ENCODE measurements at places on chromosomes 6 and 20. TPM values are rescaled to one million over a fixed set of nuclear protein-coding genes. Genes with fewer than 3 reads are reported as not detected.
A peak's percentile ranks its signal among the peaks of the same experiment; 100 is the strongest.

GRCh38 chr6:29826271-29826670 is 1.4 kb upstream of the HLA-G start:
- no peak for DNase-seq

DNA sequence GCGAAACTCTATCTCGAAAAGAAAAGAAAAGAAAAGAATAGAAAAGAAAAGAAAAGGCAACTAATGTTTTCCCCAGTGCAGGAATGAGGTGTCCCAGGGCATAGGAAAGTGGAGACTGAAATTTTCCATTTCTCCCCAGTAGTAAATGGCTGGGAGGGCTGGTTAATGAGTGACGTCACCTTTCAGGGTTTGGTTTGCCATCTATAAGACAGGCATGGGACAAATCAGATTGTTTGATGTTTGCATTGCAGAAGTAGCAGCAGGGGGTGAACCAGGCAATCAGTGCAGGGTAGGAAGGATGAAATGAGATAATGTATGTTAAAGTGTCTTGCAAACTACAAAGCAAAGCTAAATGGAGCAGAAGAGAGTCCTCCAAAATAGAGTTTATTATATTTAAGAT is 533.4 kb downstream of the PKHD1 start:
- no peak for DNase-seq

GRCh38 chr20:43901296-43901695 is 13.4 kb upstream of the TOX2 start:
- DNase-seq, result no peak

GRCh38 chr6:100339574-100340255 is 125.0 kb downstream of the SIM1 start:
- no peak for DNase-seq

GRCh38 chr20:35547329-35547728 is 5.5 kb downstream of the ERGIC3 start:
- no peak for DNase-seq

DNA sequence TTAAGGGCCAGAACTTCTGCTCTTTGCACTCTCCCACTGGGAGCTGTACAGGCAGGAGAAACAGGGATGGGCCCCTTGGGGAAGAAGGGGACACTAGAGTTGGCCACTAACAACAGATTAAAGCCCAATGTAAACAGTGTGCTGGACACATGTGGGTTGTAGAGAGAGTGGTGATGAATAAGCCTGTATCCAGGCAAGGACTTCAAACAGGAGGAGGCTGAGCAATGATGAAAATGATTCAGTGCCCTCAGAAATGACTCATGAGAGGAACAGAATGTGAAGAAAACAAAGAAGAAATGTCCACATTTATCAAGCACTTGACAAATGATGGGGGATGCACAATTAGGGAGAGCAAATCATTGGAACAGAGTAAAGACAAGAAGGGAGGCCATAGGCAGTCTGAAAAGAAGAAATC is 242.3 kb downstream of the TBX18 start:
- DNase-seq, result peak; percentile 67

GRCh38 chr6:137931849-137932465 is 64.9 kb downstream of the TNFAIP3 start:
- no peak for DNase-seq

DNA sequence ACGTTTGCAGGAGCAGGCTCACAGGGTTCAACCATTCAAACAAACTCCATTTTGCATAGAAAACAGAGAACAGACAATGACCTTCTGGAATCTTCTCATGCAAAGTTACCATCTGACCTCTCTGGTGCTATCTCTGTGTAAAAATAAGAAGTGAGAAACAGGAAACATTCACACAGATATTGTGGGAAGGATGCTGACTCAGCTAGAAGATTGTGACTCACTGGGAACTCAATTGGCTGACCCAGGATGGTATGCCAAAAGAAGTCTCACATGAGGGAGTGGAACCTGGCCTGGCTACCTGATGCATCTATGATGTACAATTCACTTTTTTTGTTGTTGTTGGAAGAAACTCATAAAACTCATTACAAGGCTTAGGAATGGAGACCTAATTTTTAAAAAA is 61.1 kb upstream of the TBX18 start:
- no peak for DNase-seq

- DNase-seq, result no peak
These were observed 51.6 kb downstream of the CDH4 start for GRCh38 chr20:61303675-61304074.

GRCh38 chr6:84193114-84193708 is 34.2 kb downstream of the CEP162 start:
- no peak for DNase-seq

FAM184A gene
- polyA plus RNA-seq, result 14.8 TPM

DNA sequence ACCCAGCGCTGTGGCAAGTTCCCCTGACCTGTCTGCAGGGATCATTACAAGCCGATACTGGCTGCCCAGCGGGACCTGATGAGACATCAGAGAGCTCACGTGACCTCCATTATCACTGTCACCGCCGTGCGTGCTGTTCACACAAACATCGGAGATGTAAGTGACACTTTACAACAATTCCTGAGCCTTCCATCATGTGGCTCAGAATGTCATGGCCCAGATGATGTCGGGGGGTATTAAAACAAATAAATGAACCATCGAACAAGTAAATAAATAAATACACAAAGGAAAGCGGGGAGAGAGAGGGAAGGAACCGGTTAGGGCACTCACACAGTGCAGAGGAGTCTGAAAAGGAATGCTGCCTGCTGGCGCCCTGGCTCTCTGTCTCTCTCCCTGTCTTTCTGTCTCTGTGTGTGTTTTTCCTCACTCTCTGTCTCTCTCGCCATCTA is 195.1 kb downstream of the BMP7 start:
- no peak for DNase-seq

DNA sequence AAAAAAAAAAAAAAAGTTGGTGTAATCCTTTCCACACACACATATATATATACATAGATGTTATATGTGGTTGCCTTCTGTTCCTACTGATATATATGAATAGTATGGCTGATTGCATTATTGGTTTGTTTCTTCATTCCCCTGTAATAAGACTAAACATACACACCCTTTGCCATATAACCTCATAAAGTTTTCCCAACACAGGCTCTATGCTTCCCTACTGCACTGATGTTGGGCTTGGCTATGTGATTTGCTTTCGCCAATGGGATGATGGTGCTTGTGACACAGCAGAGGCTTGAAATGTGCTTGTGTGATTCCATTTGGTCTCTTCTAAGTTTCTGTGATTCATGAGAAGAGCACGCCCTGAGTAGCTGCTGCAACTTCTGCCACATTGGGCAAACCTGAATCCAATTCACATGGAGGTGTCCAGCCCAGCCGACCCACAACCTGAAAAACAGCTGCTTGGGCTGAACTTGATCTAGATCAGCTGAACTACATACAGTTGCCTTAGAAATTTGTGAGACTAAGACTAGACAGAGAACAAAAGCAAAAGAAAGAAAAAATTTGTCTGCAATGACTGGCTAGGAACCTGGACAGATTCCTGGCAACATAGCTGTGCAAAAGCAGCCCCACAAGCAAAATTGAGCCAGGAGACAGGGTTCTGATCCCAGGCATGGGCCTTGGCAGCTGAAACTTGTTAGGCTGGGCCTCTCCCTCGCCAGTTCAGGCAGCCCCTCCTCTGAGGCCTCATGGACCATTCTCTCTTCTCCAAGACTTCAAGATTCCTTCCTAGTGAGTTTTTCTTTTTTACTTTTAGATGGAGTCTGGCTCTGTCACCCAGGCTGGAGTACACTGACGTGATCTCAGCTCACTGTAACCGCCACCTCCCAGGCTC is 13.4 kb upstream of the TBC1D20 start:
- DNase-seq, result no peak

GRCh38 chr20:16314320-16314719 is 258.9 kb downstream of the KIF16B start:
- DNase-seq, result no peak

FOXA2 gene
- not detected for polyA plus RNA-seq

GRCh38 chr6:55676736-55677135 is 97.7 kb upstream of the HMGCLL1 start:
- DNase-seq, result no peak

GRCh38 chr20:47220161-47220582 is 136.3 kb downstream of the ZMYND8 start:
- DNase-seq, result no peak

DNA sequence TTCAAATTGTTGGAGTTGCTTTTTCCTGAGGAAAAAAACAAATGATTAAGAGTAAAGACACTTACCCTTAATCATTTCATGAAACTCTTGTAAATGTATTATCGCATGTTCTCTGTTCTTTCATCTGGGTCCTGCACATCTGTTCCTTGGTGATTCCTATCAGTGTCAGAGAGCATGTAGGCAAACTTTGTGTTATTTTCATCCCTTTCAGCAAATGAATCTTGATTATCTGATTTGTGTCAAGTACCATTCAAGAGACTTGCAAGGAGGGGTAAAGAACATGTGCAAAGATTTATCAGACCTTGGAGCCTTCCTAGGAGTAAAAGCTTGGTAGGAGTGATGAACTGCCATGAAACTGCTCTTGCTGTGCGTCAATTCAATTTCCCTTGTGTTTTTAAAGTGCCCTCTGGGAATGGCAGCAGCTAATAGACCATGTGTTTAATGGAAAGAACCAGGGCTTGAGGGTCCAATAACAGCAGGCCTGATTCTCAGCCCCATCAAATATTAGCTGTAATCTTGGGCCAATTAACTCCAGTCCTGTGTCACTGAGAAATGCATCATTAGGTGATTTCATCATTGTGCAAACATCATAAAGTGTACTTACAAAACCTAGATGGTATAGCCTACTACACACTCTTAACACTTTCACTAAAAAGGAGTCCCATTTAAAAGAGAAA is 118.9 kb upstream of the CEP85L start:
- DNase-seq, result no peak

GRCh38 chr20:24662322-24662721 is 192.9 kb downstream of the SYNDIG1 start:
- DNase-seq, result peak; percentile 34

LY6G6C gene
- 0.19 TPM for polyA plus RNA-seq

DNA sequence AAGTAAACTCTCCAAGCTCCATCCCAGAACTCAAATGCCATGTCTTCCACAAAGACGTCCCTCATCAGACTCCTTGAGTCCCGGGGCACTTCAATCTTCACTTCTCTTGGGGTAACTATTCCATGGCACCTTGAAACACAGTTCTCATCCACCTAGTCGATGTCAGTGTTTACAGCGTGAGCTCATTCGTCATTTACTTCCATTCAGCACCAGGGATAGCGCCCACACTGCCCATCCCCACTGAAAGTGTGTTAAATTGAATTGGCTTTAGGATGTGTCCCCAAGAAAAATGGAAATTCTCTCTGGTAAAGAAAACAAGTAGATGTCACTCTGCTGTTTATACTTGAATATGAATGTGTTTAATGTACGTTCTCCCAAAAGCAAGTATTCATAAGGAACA is 31.3 kb downstream of the KCNK15 start:
- peak; percentile 23 for DNase-seq

MRPS26 gene
- 25.6 TPM for polyA plus RNA-seq

- no peak for DNase-seq
These were observed 7.8 kb upstream of the CDH4 start for GRCh38 chr20:61244213-61244612.

IRF4 gene
- polyA plus RNA-seq, result 0.96 TPM

- DNase-seq, result no peak
These were observed 2.9 kb downstream of the ADISSP start for GRCh38 chr20:3764659-3765058.

GPX5 gene
- not detected for polyA plus RNA-seq

GRCh38 chr6:25889877-25890853 is 16.1 kb upstream of the SLC17A3 start:
- peak; percentile 28 for DNase-seq

ARMC2 gene
- 10.8 TPM for polyA plus RNA-seq

DNA sequence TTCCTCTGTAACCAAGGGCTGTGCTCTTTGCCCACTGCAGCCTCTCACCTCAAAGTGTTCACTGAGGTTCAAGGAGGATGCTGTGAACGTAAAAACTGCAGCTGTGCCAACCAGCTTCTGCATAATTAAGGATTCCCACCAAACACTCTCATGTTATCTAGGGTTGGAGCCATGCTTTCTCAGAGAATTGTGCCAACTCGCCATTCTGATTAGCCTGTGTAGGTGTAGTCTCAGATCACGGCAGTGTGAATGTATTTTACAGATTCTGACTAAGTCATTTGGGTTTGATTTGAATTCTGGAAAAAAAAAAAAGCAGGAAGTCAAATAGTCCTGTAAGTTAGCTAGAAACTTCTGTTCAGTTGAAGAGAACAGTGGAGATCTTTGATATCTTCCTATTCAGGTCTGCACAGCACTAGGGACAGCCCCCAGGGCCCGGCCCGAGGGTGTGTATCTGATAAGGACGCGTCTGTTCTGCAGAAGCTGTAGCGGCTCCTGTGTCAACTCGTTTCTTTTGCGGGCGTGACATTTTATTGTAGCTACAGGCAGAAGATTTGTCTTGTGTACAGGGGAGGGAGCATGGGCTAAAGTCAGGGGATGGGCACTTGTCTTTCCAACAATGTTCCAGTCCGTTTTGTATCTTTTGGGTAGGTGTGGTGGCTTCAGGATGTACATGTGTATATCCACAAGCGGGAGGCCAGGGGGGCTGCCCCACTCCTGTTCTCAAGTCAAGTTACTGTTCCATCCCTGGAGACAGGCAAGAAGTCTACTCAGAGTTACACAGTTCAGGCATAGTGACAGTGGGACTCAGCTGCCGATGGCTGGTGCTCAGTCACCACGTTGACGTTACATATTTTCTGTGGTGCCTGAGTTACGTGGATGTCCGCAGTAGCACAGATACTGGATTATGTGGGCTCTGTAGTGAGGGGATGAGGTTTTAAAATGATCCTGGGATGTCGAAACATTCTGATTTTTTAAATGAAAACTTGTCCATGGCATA is 12.4 kb downstream of the IRF4 start:
- no peak for DNase-seq

KHDRBS2 gene
- polyA plus RNA-seq, result 0.99 TPM

DNA sequence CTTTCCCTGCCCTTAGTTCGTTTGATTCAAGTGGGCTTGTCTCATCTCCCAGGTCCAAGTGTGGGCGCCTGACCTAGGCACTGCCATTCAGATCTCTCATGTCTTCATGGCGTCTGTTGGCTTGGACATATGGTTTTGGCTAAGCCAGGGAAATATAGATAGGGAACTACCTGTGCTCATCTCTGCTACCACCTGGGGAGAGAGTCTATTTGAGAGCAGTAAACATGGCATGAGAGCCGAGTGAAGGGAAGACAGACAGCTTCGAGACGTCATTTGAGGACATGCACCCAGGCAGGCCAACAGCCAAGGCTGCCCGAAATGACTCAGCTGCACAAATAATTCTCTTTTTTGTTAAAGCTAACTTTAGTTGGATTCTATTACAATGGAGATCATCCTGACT is 370.7 kb upstream of the AGPAT4 start:
- DNase-seq, result no peak

DNA sequence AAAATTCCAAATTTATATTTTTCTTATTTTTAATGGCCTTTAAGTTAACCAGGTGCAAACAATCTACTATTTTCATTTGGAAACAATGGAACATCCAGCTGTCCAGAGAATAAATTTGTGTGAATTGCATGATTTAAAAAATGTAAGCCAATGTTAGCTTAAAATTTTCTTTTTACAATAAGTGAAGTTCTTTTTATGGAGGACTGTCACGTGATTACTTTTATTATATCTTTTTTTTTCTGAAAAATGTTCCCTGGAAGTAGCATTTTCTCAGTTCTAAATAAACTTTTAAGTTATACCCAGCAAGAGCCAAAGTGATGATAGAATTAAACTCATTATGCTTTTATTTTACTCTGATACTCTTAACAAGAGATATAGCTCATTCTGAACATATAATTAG is 267.7 kb upstream of the SLC35B3 start:
- DNase-seq, result no peak

DNPH1 gene
- 27.7 TPM for polyA plus RNA-seq
